ENCODE measurements at places on chromosomes 2 and 18.
A peak's percentile ranks its signal among the peaks of the same experiment; 100 is the strongest.

- no peak for DNase-seq
Observed at GRCh38 chr2:140529706-140530105, 1601.1 kb downstream of the LRP1B start.

DNA sequence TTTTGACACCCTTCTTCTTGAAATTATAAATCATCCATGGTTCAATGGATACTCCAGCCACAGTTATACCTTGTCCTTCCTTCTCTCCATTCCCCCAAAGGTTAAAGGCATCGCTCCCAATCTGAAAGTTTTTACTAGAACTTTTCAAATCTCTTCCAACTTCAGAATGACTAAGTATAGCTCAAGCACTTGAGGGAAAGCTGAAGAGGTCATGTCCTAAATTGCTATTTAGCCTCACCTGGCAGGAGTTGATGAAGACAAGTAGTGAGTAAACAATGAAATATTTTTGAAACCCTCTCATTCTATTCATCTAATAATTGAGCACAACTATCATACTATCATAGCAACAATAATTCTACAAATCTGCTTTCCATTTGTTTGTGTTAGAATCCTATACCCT is 167.8 kb downstream of the HNMT start:
- DNase-seq: no peak

DNA sequence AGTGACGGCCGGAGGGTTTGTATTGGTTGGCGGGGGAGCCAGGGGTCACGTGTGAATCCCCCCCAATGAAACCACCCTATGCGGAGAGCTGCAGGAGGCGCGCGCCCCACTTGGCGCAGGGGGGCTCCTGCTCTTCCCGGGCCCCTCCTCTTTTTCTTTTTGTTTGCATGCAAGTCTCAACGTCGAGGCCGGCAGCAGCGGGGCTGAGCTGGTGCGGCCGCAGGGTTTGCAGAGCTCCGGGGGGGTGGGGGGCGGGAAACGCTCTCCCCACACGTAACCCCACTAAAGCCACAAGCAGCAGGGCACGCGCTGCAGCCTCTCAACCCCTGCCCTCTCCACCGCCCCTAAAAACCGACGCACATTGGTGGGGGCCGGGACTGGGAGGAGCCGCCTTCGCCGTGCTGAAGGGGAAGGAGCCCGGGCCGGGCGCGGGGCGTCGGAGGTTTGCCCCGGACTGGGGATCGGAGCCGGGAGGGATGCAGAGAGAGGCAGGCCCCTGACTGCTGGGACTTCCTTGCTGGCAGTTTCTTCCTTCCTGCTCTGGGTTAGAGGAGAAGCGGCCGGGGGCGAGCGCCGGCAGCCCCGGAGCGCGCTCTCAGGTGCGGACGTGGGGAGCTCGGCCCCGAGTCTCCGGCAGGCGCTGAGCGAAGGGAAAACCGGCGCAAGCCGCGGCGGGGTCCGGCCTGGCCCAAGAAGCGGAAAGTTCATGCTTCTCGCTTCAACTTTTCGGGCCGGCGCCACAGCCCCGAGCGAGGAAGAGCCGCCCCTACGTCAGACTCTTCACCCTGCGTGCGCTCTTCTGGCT is 864 bp downstream of the LBH start:
- DNase-seq: peak; percentile 88

DNA sequence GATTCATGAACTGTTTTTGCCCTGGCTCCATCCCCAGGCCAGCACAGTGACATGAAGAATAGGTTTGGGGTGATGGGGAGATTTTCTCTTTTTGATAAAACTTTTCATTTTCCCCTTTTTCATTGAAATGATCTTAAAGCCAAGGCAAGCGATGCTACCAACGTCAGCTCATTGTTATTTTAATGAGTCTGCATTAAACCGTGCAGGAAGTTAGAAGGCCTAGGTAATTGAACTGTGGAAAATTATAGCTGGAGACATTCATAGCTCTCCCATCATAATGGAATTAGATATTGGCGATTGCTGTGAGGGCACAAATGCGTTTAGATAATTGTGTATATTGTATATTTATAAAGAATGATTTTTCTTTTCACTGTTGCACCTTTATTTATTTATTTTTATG is 33.2 kb downstream of the SMARCAL1 start:
- DNase-seq: peak; percentile 69

DNA sequence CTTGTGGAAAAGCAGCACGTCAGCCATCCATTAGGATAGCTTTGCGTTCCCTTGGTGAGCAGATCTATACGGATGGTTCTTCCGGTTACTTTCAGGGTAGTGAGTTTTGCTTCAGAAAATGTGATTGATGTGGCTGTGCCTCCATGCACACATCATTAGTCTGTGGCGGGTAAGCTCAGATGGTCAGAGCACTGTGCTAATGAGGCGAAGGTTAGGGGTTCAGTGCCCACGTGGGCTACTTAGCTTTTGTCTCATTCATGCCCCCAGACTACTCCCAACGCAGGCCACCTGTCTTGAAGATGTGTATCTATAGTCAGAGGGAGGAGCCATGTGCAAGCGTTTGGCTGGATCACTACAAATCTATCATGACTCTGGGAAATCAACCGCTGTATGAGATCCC is 322.8 kb upstream of the POU3F3 start:
- DNase-seq: no peak

DNA sequence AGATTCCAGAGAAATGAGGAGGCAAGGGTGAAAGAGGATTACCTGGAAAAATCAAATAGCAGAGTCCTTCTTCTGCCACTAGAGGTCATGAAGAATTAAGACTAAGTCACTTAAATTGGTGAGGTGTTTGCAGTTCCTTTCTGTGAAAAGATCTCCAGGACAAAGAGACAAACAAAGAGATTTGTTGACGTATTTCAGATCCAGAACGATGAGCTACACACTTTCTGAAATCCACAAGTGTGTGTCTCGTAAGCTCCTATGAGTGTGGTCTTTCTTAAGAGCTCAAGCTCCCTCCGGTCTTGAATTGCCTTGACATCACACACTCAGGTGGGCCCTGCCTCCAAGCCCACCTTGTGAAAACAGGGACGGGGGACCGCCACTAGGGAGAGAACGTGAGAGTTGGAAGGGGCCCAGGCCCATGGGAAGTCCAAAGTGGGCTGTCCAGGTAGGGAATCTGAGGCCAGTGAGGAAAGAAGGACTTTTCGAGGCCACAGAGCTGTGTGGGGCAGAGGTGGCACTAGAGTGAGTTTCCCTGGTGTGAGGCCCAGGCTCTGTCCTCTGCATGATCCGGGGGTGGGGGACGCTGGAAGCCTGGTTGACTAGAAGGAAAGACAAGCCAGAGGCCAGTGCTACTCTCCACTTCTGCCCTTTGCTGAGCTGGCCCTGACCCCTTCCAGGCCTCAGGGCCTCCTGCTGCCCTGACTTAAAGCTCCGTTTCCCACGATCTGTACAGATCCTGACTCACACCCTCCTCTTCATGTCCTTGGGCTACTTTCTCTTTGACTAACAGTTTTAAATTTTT is 168.1 kb upstream of the NCK2 start:
- peak; percentile 43 for DNase-seq

DNA sequence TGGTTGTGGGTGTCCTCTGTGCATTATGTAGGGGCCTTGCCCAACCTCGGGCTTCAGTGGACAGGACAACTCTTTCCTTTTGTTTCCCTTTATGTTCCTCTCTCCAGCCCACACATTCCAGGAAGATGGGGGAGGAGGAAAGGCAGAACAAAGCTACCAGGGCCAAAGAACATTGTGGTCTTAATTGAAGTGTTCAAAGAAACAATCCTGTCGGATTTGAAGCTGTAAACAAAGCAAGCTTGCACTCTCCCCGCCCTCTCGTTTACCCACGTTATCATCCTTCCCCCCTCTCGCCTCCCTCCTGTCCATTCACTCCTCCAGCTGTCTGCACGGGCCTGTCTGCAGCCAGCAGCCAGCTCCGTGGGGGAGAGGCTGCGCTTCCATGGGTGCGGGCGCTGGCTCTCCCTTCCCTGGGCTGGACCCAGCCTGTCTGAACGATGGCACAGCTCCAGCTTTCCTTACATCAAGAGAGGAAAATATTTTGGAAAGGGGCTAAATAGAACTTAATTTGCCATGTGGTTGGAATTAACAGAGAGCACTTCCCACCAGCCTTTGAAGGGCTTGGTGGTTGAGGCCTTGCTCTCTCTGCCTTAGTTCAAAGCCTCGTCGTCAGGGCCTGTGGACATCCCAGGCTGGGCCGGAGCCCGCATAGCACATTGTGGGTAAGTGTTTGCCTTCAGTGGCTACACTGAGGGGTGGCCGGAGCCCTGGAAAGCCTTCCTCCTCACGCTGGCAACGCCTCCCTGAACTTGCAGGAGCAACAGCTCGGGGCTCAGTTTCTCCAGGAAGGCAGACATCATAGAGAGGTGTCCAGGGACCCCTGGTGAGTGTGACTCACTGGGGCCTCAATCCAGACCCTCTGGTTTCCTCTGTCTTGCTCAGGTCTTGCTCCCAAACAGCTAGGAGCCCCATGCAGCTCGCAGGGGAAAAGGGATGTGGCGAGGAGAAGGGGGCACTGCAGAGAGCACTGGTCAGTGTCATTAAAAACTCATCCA is 60.6 kb upstream of the HS6ST1 start:
- DNase-seq: no peak

DNA sequence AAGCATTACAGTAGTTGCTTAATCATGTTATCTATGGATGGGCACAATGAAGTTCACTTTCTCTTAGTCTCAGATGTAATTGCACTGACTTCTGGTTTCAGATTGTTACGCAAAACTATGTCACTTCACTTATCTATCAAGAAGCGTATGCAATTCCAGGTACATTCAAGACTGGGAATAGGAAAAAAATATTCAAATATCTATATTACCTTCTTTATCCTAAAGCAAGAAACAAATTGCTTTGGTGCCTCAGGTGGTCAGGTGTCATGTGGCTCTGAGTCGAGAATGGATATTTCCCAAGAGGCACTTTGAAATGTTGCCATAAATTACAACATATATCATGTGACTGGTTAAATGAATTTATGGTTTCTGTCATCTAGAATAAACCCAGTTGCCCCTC is 318.6 kb downstream of the SS18 start:
- DNase-seq: no peak

DNA sequence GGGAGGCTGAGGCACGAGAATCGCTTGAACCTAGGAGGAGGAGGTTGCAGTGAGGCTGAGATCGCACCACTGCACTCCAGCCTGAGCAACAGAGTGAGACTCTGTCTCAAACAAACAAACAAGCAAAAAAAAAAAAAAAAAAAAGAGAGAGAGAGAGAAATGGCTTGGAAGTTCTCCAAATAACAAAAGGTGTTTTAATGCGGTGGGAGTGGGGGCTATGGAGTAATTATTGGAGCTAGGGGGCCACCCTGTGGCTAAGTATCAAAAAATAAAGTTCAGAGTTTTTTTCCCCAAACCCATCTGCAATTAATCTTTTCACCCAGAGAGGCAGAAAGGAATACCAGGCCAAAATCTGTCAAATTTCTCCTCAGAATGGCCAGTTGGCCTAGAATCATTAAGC is 23.0 kb upstream of the CEP68 start:
- DNase-seq: no peak

DNA sequence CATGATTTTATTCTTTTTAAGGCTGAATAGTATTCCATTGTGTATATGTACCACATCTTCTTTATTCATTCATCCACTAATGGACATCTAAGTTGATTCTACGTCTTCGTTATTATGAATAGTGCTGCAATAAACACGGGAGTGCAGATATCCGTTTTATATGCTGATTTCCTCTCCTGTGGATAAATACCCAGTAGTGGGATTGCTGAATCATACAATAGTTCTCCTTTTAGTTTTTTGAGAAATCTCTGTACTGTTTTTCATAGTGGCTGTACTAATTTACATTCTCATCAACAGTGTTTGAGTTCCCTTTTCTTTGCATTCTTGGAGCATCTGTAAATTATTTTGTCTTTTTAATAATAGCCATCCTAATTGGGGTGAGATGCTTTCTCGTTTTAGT is 114.5 kb downstream of the RGPD3 start:
- DNase-seq: no peak

- DNase-seq: no peak
Observed at GRCh38 chr2:64658269-64658668, 4.6 kb upstream of the SERTAD2 start.

GRCh38 chr2:107419191-107419590 is 407.5 kb upstream of the RGPD4 start:
- no peak for DNase-seq

- DNase-seq: no peak
Observed at GRCh38 chr2:96098900-96099590, 17.3 kb downstream of the ADRA2B start.

GRCh38 chr18:74633652-74634352 is 36.1 kb downstream of the ZNF407 start:
- DNase-seq: no peak

- DNase-seq: no peak
Observed at GRCh38 chr18:55261253-55261652, 302.0 kb upstream of the CCDC68 start.

DNA sequence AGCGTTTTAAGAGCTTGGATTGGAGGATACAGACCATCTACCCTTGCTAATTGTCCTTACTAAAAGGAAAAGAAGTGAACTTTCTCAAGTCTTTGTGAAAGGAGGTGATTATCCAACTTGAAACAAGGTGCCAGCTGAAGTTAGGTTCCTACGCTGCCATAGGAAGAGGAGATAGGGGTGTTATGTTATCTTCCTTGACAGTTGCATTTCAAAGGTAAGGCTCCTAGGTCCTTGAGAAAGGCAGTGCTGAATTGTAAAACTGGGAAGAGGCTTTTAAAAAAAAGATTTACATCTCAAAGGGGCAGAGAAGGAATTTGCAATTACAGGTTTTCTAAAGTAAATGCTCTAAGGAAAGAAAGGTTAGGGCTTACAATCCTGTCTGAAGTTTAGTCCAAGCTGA is 810.2 kb upstream of the LRATD1 start:
- DNase-seq: no peak

DNA sequence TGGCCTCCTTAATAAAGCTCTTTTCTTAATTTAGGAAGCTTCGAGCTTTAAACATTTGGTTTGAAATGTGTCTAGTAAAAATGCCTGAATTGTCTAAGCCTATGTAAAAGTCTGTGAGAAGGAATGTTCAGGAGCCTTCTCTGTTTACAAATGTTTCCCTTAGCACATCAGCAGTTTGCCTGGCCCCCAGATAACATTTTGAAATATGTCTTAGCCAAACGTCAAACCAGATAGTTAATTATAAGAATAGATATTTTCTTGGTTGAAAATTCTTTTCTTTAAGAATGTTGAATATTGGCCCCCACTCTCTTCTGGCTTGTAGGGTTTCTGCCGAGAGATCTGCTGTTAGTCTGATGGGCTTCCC is 498.6 kb downstream of the CCDC85A start:
- no peak for DNase-seq

DNA sequence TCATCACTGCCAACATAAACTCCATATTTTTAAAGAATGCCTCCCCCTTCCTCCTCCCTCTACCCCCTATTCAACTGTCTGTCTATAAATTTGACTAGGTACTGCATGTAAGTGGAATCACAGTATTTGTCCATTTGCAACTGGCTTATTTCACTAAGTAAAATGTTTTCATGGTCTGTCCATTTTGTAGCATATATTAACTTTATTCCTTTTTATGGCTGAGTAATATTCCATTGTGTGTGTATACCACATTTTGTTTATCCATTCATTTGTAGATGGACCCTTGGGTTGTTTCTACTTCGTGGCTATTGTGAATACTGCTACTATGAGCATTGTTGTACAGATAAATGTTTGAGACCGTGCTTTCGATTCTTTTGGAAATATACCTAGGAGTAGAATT is 10.7 kb downstream of the SEH1L start:
- DNase-seq: no peak
